Activated CD4-positive, alpha-beta T cell treated with anti-CD3 and anti-CD28 coated beads for 36 hours (primary cell): ENCODE measurements at places on chromosomes 1 and 21. TPM values are rescaled to one million over a fixed set of nuclear protein-coding genes. Genes with fewer than 3 reads are reported as not detected.

- DNase-seq: no peak
Measured at GRCh38 chr1:177925006-177925405, 44.9 kb downstream of the SEC16B start.

DNA sequence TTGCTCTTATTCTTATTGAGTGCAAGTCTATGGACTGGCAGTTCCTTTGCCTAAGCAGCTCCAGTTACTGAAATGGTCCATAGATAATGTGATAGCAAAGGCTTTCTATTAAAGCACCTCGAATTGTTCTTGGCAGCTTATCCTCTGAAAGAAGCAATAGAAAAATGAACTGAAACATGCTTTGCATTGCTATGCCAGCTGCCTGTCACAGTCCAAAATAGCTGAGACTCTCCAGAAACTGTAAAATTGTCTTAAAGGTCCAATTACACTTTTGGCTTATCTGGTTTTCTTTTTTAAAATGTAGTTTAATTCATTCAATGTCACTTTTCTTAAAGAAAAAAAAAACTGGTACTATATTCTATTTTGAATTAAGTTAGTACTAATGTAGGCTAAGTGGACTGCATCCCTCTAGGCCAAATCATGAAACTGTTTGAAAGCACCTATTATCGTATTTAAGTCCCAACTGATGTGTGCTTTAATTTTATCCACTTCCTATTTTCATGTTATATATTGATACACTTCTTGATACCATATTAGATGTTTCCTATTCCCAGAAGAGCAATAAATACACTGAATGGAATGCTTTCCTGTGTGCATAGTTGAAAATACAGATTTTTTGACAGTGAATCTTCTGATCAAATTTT, 208.0 kb upstream of the DEPDC1 start:
- no peak for DNase-seq

The PRDX6 gene
- 103 TPM for total RNA-seq

The OR2L5 gene
- total RNA-seq: not detected

DNA sequence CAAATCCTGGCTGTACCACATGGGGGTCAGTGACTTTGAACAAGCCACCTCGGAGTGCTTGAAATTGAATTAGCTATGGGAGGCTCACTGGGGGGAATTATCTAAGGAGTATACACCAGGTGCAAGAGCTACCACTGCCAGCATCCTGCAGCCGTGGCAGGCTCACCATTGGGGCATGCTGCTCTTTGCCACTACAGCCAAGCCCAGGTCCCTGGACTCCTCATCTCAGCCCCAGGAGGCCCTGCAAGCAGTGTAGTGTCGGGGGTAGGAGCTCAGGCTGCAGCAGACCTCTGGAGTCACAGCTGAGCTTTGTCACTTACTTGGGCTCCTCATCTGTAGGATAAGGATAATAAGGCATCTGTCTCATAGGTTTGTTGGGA, 35.3 kb downstream of the ACOT11 start:
- no peak for DNase-seq

- DNase-seq: no peak
Measured at GRCh38 chr1:43220905-43221778, 48.6 kb upstream of the TMEM125 start.
